ENCODE measurements at places on chromosomes 11 and 22.

GRCh38 chr11:95086836-95087570 is 2.6 kb upstream of the ENDOD1 start:
- DNase-seq: no peak

GRCh38 chr11:119375337-119376196 is 5.9 kb downstream of the USP2 start:
- no peak for DNase-seq

DNA sequence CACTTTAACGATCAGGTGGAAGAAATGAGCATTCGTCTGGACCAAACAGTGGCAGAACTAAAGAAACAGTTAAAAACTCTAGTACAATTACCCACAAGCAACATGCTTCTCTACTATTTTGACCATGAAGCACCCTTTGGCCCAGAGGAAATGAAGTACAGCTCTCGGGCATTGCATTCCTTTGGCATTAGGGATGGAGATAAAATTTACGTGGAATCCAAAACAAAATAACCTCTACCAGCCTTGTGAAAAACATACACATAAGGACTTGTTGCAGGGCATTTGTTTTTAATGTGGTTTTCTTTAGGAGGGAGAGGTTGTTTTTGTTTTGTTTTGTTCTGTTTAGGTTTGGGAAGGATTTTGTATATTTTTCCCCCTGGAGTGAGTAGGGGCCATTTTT is 14.2 kb upstream of the TECTA start:
- no peak for DNase-seq

GRCh38 chr11:71454470-71455113 is 1.6 kb downstream of the NADSYN1 start:
- DNase-seq: no peak

DNA sequence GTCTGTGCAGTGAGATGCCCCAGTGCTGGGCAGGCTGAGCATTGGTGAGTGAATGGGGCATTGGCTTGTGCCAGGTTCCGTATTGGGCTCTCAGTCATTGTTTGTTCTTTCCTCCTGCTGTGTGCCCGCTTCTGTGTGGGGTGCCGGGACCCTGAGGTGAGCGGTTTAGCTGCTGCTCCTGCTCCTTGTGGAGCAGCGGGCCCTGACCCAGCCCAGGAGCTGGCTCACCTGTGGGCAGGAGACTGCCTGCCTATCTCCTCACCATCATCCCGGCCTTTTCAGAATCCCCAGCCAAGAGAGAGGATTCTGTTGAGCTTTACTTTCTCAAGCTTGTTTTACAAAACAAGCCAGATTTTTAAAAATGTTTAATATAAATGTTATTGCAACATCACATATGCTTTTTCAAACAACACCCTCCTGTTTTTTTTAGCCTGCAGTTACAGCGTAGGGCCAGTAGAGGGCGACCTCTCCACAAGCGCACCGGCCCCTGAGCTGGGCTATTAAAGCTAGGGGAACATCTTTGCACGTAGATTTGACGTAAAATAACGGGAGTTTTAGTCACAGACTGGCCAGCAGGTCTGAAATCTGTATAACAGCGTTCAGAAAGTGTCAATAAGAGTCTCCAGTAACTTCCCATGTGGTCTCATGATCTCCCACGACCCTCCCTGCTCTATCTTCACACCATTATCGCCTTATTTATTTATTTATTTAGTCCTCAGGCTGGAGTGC is 25.1 kb upstream of the RELT start:
- no peak for DNase-seq

DNA sequence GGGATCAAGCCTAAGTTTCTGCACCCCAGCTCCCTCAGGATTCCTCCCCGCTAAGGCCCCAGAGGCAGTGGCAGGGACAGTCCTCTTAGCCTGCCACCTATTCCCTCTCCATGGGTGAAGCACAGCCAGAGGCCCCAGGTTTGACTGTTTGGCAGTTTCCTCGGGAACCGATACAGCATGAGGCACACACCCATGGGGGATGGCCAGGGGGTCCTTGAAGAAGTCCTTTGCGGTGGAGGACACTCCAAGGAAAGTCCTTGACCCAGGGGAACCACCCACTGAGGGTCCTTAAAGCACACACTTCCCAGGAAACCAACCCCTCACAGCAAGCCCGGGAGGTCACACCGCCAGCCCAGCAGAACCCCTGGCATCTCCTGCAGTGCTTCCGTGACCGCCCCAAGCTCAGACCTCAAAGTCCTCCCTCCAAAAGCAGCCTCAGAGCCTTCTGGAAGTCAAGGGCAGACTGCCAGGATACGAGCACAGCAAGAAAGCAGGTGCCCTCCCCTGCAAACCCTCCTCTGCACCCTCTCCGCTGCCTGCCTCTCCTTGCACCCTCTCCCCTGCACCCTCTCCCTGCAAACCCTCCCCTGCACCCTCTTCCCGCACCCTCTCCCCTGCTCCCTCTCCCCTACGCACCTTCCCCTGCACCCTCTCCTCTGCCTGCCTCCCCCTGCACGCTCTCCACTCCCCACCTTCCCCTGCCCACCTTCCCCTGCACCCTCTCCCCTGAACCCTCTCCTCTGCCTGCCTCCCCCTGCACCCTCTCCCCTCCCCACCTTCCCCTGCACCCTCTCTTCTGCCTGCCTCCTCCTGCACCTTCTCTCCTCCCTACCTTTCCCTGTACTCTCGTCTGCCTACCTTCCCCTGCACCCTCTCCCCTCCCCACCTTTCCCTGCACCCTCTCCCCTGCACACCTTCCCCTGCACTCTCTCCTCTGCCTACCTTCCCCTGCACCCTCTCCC is 1.4 kb downstream of the SIGIRR start:
- no peak for DNase-seq

GRCh38 chr11:122727101-122727929 is 71.8 kb downstream of the UBASH3B start:
- no peak for DNase-seq

- DNase-seq: no peak
Measured at GRCh38 chr11:130085671-130086290, 16.1 kb downstream of the APLP2 start.

DNA sequence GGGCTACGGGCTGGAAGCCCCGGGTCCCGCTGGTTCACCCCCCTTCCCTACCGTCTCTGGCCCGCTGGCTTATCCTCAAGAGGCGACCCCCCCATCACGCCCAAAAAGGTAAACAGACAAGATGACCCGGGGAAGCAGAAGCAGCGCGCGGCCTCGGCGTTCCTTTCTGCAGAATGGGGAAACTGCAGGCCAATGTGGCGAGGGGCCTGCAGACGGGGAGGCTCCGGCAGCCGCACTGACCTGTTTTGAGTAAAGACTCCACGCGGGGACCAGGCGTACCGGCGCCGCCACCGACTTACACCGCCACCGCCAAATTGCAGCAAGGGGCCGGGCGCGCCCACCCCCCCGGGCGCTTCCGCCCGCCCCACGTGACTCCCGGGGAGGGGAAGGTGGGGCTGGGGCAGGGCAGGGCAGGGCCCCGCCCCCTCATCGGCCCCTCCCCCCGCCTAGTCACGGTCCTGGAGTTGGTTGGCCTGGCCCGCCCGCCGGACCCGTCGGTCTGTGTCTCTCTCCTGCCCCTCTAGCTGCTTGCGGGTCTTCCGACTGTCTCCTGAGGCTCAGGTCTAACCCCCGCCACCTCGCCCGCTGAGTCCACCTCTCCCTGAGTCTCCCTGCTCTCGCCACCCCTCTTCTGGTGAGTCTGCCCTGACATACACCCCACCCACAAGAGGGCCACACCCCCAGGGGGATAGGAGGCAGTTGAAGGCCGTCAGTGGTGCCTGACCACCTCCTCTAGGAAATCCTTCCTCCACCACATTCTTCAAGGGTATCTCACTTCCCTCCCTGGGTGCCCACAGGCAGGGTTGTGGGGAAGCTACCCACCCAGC is at the start of gene ARAP1:
Gene ARAP1, minus strand, starts transcription at position 321 of the 827 bp plus-strand sequence. CDS start 25,280 bp downstream, outside the sequence.
- no peak for DNase-seq

GRCh38 chr11:104051778-104052177 is 15.3 kb downstream of the DDI1 start:
- DNase-seq: no peak

- DNase-seq: no peak
Measured at GRCh38 chr11:76075716-76076115, 130.6 kb downstream of the WNT11 start.

- no peak for DNase-seq
Measured at GRCh38 chr22:31734512-31734911, 15.4 kb downstream of the PRR14L start.

DNA sequence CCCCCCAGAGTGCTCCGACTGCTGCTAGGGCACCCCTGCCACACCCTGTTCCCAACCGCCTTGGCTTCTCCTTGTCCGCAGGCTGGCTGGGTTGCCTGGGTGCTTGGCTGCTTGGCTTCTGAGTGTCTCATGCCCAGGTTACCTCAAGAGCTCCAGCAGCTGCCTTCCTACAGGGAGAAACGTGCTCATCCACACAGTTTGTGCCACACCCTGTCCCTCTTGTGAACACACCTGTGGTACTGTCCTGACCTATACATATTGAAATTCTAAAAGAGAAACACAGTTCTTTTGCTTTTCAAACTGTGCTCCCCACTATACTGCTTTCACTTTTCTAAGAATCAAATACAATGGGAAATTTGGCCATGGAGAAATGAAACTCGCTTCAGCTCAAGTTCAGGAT is 191.4 kb downstream of the DBX1 start:
- no peak for DNase-seq

- DNase-seq: no peak
Measured at GRCh38 chr22:36184433-36185025, 17.1 kb downstream of the APOL4 start.

DNA sequence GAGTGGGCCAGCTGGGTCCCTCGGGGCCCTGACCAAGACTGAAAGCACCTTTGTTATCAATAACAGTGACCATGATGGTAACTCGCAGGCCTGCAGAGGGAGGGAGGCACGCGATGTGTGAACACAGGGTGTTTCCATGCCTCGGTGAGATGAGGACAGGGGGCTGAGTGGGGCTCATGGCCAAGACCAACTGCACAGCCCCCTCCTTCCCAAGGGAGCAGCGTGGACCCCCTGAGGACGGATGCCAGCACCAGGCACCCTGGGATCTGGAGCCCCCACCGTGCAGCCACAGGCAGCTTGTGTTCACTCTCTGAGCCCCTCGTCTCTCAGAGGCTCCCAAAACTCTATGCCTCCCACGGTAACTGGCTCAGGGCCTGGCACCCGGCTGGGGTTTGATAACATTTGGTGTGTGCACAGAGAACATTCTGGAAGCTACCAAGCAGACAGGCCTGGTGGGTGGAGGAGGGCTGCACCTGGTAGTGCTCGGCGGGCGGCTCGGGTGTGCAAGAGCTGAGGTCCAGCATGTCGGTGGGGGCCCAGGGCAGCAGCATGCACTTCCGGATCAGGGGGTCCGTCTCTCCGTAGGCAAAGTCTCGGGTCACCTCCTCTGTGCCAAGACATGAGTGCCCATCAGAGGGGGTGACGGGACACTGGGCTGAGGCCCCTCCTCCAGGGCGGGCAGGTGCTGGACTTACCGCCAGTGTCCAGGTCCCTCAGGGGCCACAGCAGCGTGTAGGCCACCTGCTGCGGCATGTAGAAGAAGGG is 7.6 kb downstream of the TTLL12 start:
- no peak for DNase-seq

DNA sequence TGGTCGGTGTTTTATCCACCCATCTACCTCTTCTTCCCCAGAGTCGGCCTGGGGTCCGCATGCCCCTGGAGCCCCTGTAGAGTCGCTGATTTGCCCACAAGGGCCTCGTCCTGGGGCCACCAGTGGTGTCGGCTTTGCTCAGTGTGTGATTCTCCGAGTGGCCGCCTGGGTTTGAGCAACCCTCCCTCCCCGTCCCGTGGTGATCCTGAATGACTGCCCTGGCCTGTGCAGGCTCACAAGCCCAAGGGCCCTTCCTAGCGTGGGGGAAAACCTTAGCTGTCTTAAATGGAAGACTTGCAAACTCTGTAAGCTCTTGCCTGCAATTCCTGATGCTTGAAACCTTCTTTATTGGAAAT is 128.3 kb downstream of the OSBP2 start:
- DNase-seq: no peak

DNA sequence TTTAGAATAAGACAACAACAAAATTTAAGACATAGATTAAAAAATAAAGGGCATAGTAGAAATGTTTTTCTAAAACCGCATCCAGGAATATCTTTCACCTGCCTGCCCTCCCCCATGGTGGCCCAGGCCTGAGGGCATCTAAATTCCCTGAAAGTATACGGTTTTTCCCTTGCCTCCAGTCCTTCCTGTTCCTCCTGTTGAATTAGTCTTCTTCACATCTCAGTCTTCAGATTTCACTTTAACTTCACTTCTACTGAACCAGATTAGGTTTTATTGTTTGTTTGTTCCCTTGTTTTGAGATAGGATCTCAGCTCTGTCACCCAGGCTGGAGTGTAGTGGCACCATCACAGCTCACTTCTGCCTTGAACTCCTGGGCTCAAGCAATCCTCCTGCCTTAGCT is 33.1 kb upstream of the DEPDC7 start:
- DNase-seq: no peak

DNA sequence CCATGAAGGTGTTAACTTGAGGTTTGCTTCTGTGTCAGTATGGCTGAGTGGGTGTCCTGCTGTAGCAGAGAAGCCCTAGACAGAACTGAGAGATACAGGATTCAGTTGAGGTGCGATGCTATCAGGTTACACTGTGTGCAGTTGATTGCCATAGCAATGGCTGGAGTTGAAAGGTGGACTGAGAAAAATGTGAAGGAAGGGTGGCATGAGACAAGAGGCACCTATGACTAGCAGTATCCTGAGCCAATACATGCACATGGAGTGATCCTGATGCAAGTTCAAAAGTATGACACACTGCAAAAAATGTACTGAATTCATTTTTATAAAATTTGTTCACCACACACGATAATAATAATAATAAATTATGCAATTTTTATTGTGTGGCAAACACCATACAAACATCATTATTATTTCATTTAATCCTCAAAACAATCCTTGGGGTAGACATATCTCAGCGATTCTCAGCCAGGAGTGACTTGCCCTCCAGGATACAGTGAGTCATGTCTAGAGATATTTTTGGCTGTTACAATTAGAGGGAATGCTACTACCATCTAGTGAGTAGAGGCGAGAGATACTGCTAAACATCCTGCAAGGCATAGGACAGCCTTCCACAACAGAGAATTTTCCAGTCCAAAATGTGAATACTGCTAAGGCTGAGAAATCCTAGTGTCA is 3.9 kb upstream of the PIWIL4 start:
- peak; percentile 26 for DNase-seq

DNA sequence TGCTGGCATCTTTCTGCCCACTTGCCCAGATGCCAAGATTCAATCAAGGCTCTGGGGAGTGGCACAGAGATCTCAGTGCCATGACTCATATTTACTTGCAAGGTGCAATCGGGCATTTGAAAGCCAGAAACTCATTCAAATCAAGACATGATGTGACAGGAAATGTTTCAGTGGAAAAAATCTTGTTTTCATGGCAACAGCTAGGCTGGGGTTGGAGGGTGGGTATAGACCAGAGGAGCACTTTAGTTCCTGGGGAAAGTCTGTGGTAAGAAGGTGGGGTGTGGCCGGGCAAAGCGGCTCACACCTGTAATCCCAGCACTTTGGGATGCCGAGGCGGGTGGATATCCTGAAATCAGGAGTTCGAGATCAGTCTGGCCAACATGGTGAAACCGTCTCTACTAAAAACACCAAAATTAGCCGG is 1.2 kb downstream of the MAJIN start:
- DNase-seq: no peak

GRCh38 chr22:37807410-37808293 is at the start of gene GCAT:
Gene GCAT (plus strand): TSS chr22:37807934. CDS start chr22:37807968, 34 bp downstream.
- DNase-seq: peak; percentile 81
